GM04503 (cell line): ENCODE measurements at places on chromosomes 2 and 18.

DNA sequence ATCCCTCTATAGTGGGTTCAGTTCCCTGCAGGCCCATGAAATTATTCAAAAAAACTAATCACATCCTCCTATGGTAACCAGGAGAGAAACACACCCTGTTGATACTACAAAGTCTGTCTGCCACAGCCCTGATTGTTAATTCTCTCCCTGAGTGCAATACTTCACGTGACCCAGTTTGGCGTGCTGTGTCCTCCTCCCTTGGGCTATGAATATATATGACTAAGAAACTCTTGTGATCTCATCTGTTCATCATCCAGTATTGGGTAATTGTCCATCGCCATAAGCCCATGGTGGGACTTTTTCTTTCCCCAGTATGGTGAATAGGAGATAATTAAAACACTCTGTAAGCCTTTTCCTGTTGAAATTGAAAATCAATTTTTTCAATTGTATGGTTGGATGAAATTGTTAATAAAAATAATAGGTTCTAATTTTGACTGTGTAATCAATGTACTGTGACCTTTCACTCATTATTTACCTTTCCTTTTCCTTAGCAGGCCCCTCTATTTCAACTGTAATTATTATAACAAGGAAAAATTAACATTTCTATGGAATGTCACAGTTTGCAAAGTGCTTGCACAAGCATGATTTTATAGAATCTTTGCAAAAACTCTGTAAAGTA, 1822.6 kb downstream of the SUCLG1 start:
- DNase-seq: peak; percentile 11

- peak; percentile 81 for DNase-seq
Observed at GRCh38 chr2:191656391-191656790, 21.5 kb upstream of the NABP1 start.

DNA sequence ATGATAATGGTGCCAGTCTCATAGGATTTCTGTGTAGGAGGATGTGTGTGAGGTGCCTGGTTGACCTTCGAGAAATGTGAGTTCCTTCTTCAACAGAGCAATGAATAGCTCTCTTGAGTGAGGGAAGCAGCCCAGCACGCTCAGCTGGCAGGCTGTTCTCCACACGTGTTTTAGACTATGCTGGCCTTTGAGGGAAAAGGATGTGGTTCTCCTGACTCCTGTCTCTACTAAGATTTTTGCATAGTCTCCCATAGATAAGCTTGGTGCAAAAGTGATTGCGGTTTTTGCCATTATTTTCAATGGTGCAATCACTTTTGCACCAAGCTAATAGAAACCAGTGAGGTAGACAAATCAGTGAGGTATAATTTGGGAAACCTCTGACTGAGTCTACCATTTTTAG, 284.1 kb downstream of the SLC4A3 start:
- no peak for DNase-seq

- DNase-seq: no peak
Observed at GRCh38 chr2:207754498-207755383, 15.0 kb downstream of the FZD5 start.

DNA sequence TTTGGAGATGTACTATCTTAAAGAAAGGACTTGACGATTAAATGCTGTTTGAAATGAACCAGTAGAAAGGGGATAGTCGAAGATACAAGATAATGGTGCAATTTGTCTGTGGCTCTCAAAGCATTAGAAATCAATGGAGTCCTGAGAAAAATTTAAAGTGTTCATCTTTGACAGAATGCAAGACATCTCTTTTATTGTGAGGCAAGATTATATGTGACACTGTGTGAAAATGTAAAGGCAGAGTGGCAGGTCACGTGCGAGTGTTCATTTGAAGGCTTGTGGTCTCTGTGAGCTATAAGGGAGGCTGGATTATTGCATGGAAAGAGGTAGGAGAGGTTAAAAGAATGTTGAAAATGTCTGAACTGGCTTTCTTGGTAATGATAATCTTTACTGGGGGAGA, 709.2 kb downstream of the DSC3 start:
- DNase-seq: no peak

GRCh38 chr2:20614201-20615067, 36.5 kb downstream of the HS1BP3 start:
- DNase-seq: no peak

GRCh38 chr2:145759228-145759915, 1239.5 kb upstream of the ZEB2 start:
- DNase-seq: no peak

DNA sequence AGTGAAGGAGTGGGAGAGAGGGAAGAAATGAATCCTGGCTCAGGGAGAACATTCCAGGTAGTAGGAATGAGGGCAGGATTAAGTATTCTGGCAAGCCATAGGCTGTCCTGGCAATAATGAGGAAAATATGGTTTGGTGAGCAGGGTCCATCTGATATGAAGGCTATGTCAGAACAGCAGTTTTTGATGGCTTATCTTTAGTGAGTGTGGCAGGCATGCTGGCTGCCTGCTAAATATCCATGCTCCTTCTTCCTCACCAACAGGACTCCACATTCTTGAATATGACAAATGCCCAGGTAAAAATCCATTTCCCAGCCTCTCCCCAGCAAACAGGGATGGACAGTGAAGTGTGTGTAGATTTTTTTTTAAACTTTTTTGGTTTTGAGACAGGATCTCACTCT, 13.2 kb upstream of the CTIF start:
- DNase-seq: no peak

GRCh38 chr2:134365356-134365755, 111.5 kb downstream of the MGAT5 start:
- DNase-seq: no peak

DNA sequence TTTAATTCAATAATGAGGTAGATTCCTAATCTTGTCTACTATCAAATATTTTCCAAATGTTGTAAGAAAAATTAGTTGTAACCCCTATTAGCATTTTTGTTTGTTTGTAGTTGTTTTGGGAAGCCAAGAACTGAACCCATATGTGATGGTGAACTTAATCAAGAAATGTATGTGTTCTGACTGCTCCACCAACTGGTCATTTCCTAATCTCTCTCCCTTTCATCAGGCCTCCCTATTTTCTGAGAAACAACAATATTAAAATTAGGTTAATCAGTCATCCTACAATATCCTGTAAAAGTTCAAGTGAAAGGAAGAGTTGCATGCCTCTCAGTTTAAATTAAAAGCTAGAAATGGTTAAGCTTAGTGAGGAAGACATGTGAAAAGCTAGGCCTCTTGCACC, 504.0 kb downstream of the EPHA4 start:
- DNase-seq: no peak

DNA sequence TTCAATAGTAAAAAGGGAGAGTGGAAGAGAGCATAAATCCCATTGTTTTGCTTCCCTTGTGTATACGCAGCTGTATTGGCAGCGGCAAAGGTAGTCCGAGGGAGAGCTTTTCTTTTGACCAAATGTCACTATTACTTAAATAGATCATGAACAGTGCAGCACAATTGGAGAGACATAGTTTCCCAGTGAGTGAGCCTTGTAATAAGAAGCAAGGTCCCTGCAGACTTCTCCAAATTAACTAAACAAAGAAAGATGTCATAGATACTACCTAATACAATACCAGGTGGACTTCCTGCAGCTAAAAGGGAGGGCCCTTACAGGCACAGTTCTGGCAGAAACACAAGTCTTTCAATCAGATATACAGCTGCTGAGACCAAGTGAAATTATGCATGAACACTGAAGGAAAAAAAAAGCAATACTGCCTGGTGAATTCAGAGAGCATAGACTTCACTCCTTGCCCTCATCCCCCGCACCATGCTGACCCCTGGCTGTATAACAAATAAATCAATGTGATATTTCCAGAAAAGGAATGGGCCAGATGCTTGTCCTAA, 404.7 kb upstream of the CDH2 start:
- no peak for DNase-seq
